EH (cell line): ENCODE measurements at places on chromosomes 6 and 20.

GRCh38 chr6:147567141-147567805 lies 58.8 kb downstream of the SAMD5 start:
- DNase-seq, result no peak

DNA sequence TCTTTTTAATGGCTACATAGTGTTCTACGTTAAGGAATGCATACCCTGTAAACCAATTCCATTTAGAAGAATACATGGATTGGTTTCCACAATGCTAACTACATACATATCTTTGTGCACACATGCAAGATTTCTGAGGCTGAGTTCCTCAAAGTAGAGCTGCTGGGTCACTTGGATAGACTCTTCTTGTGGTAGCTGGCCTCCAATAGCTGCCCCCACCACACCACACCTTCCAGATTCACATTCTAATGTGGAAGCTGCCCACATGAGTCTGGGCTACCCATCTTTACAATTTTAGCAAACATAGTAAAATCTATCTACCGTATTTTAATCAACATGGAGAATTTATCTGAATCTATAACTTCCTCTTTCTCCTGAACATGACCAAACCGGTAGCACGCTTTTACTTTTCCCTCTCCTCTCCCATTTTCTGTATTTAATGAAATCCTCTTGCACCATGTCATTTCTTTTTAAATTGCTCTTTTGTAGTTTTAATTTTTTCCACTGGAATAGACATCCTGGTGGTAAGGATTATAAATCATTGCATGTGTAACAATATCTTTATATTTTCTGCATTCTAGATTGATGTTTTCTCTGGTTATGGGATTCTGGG lies 74.7 kb upstream of the CITED2 start:
- DNase-seq, result no peak

- no peak for DNase-seq
Observed at GRCh38 chr6:290111-290922, 2.0 kb upstream of the DUSP22 start.

GRCh38 chr6:87738744-87739143 lies 36.7 kb upstream of the AKIRIN2 start:
- no peak for DNase-seq

- no peak for DNase-seq
Observed at GRCh38 chr6:56515081-56515905, 127.4 kb downstream of the DST start.

GRCh38 chr20:57476641-57477461 lies 48.1 kb downstream of the CTCFL start:
- no peak for DNase-seq

- no peak for DNase-seq
Observed at GRCh38 chr20:53711333-53712211, 117.9 kb upstream of the ZNF217 start.

DNA sequence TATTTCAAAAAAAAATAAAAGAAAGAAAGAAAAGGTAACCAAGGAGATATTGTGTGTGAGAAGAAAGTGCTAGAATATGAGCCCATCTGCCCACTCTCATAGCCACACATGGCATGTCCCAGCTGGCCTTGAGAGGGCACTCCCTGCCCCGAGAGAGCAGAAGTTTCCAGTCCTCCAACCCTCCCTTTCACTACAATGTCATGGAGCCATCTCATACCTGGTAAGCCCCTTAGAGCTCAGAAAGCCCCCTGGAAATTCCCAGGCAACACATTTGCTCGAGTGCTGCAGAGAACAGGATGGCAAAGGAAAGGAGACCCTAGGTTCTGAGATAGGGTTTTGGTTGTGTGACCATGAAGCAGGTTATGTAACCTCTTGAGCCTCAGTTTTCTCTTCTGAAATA lies 75.8 kb upstream of the RIN2 start:
- no peak for DNase-seq

DNA sequence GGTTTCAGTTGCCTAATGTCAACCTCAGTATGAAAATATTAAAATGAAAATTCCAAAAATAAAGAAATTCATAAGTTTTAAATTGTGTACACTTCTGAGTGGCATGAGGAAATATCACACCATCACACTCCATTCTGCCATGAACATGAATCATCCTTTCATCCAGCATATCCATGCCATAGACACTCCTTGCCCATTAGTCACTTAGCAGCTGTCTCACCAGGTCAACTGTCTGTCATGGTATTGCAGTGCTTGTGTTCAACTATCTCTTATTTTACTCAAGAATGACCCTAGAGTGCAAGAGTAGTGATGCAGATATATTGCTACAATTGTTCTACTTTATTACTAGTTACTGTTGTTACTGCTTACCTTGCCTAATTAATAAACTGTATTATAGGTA lies 712.4 kb downstream of the EPHA7 start:
- no peak for DNase-seq

- DNase-seq, result no peak
Observed at GRCh38 chr6:21157186-21157929, 436.2 kb upstream of the SOX4 start.

DNA sequence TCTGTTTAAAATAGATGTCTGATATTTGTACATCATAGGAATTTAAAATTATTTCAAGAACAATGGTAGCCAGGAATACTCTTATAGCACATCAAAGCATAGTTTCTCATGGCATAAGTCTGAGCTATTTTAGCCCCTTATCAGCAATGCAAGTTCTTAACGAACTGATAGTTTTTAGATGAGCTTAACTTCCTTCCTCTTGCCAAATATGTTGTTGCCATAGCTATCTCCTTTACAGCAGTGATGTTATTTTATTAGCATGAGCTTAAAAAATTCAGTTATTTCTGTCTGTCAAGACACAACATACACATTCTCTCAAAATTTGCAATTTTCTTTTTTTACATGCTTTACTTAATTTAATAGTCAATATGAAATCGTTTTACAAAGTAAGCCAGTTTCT lies 867.2 kb downstream of the PHF3 start:
- DNase-seq, result no peak

DNA sequence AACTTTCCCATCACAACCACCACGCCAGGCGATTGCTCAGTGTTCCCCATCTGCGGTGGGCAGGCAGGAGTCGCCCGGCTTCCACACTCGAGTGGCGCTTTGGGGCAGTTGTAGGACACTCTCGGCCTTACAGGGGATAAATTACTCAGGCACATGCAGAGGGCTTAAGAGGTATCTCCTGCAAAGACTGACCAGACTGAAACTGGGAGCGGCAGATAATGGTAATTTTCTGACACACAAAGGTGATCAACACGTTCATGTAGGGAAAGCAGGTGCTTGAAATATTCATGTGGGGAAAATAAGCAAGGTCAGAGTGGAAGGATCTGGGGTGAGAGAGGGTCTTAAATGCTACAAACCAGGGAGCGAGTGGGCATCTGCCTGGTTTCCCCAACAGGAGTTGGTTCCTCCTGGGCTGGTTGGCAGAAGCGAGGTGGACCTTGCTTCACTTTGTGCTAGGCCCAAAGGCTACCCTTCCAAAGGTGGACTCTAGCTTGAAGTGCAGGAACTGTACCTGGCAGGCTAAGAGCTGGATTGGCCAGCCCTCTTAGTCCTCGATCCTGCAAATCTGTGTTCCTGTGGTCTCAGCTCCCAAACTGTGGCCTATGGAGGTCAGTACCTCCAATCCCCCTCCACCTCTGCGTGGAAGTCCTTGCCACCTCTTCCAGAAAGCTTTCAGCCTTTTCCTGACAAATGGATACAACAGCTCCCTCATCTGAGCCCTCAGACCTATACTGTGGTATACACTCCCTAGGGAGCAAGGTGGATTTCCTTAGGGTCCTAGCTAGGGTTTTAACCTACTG lies 16.7 kb downstream of the PLAGL2 start:
- no peak for DNase-seq

DNA sequence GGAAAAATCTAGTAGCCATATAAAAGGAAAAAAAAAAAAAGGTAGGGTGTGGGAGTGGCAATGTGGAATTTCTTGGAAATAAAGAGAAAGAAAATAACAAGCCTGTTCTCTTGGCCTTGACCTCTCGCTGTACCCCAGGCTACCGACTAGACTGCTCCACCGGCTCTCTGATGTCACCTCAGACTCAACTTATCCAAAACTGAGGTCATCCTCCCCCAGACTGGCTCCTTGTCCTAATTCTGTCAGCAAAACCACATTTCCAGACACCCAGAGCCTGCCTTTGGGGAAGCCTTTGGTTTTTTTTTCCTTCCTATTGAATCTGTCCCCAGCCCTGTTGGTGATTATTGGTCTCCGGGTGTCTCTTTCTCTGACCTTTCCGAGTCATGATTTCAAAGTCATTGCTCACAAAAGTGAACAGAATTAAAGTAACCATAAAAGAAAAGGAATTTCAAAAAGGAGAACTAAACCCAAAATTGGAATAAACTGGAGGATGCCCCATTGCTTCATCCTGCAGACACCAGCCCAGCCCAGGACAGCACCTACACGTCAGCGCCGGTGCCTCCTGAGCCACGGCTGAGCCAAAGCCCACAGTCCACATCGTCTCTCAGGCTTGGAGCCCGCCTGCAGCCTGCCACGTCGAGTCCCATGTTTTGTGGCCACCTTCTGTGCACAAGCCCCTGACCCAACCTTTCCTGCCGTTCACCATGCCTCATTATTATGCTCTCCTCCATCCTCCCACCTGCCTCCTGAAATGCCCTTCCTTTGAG lies 170.7 kb downstream of the MYLK4 start:
- no peak for DNase-seq

- DNase-seq, result peak; percentile 30
Observed at GRCh38 chr6:5936631-5937030, 70.1 kb downstream of the NRN1 start.

GRCh38 chr20:4083098-4083865 lies 67.9 kb upstream of the RNF24 start:
- peak; percentile 42 for DNase-seq

DNA sequence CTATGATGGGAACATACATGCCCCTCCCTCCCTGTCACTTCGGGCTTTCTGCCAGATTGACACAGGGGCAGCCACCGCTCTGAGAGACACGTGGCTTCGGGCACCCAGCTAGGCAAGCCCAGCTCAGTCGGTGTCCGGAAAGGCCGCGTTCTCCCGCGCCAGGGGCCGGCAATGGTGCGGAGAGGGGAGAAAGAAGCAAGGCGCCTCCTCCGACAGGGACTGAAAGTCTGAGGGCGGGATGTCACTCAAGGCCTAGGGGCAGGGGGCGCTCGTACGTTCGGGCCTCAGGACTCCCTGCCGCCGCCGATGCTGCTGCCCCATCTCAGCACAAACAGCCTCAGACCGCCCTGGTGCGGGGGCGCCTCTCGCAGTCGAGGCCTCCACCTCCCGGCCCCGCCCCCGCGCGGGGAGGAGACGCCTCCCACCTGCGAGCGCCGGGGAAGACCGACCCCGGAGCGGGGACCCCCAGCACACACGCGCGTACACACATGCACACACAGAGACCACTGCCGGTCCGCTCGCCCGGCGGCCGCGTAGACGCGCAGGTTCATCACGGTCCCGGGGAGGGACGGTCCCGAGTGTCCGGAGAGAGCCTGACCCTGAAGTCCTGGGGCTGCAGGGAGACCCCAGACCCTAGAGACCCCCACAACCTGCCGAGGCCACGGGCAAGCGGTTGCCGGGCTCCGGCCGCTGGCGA lies 1.9 kb downstream of the GRM4 start:
- DNase-seq, result peak; percentile 17

DNA sequence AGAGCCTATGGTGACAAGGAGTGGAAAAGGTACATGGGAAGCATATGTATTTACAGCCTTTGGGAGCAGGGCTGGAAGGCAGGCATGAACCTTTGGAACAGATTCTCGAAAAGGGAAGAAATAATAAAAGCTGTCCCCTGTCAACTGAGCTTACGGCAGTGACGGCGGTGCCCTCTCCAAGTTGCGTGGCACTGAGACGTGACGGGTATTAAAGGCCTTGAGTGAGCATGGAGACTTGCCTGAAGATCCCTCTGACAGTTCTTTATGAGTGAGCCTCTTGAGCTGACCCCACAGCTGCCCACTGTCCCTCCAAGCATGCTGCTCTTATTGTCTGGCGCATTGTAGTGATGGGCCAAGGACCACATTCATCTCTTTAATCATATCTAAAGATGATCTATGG lies 388.5 kb downstream of the ZFAND3 start:
- DNase-seq, result no peak

- no peak for DNase-seq
Observed at GRCh38 chr6:44660561-44661220, 273.2 kb downstream of the CDC5L start.

- peak; percentile 45 for DNase-seq
Observed at GRCh38 chr6:21997119-21998037, 299.5 kb downstream of the PRL start.

- peak; percentile 50 for DNase-seq
Observed at GRCh38 chr20:57622579-57623381, 2.6 kb upstream of the ZBP1 start.

DNA sequence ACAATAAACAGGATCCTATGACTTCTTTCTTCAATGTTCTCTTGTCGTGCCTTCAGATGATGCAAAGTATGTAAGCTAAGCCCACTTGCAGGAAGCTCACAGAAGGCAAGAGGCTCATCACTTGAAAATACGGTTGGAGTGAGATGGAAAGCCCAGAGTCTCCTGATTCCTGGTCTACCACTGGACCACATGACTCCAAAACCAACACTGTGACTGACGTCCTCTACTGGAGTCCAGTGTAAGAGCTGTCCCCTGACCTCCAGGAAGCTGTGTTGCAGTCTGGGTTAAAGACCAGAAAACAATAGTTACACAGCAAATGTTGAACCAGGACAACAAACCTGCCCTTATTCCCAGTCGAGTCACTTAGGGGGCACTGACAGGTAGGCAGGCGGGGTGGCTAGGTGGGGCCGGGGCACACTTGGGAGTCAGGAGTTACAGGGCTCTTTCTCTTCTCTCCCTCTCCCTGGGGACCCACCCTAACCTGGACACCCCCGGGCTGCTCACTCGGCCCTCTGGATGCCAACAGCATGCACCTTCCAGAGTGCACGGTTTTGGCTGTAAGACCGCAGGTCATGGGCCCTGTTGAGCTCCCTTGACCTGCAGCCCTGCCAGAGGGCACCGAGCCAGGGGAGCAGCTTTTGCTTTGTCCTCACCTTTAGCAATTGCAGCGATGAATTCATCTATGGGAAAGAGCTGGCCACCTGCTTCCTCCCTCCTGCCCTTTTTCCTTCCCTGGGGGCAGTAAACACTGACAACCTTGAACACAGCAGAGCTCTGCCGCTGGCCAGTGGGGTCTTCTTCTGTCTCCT lies 7.4 kb downstream of the PCK1 start:
- no peak for DNase-seq

DNA sequence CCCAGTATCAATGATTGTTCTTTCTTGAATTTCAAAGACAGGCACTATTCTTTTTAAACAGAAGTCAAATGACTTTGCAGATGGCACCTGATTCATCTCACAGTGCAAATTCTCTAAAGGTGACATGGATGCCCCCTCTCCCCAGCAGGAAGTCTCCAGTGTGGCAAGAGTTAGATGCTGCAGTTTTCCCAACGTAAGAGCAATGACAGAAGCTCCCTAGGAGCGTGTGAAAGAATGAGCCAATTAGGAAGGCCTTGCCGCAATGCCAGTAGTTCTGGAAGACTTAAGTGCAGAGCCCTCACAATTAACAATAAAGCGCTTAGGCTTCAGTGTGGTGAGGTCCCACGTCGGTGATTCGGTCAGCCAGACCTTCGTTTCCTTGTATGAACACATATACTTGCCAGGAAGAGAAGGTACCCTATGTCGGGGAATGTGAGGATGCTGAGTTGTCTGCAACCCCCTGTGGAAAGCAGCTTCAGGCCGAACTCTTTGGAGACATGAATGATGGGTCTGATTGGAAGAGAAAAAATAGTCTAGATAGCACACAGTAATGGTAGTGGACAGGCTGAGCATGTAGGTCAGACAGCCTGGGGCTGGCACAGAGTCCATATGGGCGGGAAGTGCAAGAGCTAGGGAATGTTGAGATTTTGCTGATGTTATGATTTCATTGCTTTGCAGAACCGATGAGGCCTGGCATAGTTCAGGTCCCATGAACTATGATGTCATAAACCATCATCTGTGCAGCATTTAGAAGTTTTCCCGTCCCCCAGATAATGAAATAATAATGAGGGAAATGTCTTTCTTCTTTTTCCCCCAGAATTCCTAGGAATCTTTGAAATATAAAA lies 132.6 kb downstream of the PHACTR1 start:
- peak; percentile 43 for DNase-seq
